Fibroblast of lung (primary cell): ENCODE measurements at places on chromosomes 12 and 14. TPM values are rescaled to one million over a fixed set of nuclear protein-coding genes. Genes with fewer than 3 reads are reported as not detected.

- DNase-seq: peak; percentile 82
Measured at GRCh38 chr12:64679487-64680001, 69.2 kb downstream of the RASSF3 start.

DNA sequence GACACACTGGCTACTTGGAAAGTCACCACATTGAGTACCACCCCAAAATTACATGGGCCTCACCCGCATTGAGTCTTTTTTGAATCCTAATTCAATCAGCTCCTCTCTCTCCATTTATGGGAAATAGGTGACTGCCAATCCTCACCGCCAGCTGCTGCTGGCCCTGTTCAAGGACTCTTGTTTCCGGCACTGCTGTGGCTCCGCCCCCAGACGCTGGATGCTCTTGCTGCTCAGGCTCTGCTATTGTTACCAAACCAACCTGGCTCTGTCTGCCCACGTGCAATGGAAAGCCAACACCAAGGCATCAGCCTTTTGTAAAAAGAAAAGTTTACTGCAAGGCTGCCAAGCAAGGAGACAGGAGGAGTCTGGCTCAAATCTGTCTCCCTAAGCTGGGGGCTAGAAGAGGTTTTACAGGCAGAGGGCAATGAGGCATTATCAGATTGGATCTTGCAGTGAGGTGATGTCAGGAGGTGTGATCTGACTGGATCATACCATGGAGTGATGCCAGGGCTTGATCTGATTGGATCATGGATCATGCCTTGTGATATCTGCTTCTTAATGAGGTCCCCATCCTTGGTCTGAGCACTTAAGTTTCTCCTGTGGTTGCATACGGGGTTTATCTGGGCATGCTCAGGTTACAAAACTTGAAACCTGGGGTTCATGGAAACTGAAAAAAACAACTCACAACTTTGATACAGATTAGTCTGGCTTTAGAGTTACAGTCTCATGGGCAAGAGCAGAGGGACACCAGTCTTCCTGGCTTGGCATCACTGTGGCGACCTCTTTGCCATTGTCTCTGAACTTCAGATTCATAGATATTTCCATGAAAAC, 117.1 kb upstream of the SLC35F4 start:
- DNase-seq: no peak

- DNase-seq: no peak
Measured at GRCh38 chr14:50533806-50534205, 1.4 kb upstream of the MAP4K5 start.

- no peak for DNase-seq
Measured at GRCh38 chr12:1864456-1864855, 44.1 kb downstream of the LRTM2 start.

GRCh38 chr12:96441816-96442215, 41.6 kb upstream of the CDK17 start:
- no peak for DNase-seq

- DNase-seq: no peak
Measured at GRCh38 chr12:6368906-6369525, 6.3 kb downstream of the SCNN1A start.

- DNase-seq: no peak
Measured at GRCh38 chr12:19402211-19402610, 37.1 kb upstream of the AEBP2 start.

- DNase-seq: no peak
Measured at GRCh38 chr12:56315249-56315621, 553 bp downstream of the CNPY2 start.

DNA sequence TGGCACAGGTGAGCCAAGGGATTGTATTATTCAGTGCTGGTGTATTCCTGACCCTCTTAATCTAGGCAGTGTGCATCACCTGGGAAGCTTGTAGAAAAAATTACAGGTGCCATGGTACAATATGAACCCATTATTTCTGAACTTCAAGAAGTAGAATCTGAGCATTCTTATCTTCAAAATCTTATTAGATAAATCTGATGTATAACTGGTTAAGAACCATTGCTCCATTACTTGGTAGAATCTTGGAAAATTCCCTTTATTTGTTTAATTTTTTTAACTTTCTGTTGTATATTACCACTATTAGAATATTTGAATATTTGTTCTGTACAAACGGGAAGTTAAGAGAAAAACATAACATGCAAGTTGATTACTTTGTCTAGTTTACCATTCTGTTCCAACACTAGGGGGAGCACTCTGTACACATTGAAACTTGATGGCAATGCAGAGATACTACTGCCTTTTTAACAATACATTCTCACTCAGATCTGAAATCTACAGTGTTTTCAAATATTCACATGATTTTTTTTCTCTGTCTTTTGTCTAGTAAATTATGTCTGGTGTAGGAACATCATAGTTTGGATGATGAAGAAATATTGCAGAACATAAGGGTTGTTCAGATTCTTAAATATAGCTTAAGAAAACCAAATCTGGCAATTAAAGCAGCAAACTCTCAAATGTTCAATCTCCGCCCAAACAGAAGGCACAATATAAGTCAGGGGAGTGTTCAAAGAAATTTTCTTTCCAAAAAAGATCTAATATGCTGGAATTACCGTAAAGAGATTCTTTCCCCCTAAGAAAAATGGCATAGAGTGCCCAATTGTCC, 196.6 kb downstream of the PCNX1 start:
- peak; percentile 59 for DNase-seq

- DNase-seq: no peak
Measured at GRCh38 chr14:102729825-102730224, 47.4 kb upstream of the TRAF3 start.

GRCh38 chr14:95320078-95320895, 579 bp upstream of the CLMN start:
- DNase-seq: no peak

- DNase-seq: no peak
Measured at GRCh38 chr12:54420766-54421144, 1.7 kb upstream of the ITGA5 start.

GRCh38 chr12:34275129-34275528, 252.8 kb downstream of the ALG10 start:
- no peak for DNase-seq

Gene PMCH
- not detected in 2 replicates for total RNA-seq

Gene ZFHX2
- total RNA-seq: 0.26 and 0.33 TPM in 2 replicates

Gene TESPA1
- total RNA-seq: not detected in 2 replicates
